ENCODE measurements at places on chromosomes 12 and 14.

DNA sequence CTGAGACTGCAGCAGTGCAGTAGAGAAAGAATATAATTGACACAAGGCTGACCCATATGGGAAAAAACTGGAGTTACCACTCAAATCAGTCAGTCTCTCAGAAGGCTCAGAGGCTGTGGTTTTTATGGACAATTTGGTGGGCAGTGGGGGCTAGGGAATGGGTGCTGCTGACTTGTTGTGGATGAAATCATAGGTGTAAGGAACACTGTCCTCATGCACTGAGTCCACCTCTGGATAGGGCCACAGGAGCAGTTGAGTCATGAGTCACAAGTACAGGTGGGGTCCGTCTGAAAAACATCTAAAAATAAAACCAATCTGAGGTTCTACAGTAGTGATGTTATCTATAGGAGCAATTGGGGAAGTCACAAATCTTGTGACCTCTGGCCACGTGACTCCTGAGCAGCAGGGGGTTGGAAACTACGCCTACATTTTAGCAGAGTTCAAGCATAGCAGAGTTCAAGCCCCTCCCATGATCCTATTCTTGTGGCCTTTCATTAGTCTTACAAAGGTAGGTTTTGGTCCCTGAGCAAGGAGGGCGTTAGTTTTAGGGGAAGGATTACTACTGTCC is 18.1 kb upstream of the SGPP1 start:
- DNase-seq: no peak

DNA sequence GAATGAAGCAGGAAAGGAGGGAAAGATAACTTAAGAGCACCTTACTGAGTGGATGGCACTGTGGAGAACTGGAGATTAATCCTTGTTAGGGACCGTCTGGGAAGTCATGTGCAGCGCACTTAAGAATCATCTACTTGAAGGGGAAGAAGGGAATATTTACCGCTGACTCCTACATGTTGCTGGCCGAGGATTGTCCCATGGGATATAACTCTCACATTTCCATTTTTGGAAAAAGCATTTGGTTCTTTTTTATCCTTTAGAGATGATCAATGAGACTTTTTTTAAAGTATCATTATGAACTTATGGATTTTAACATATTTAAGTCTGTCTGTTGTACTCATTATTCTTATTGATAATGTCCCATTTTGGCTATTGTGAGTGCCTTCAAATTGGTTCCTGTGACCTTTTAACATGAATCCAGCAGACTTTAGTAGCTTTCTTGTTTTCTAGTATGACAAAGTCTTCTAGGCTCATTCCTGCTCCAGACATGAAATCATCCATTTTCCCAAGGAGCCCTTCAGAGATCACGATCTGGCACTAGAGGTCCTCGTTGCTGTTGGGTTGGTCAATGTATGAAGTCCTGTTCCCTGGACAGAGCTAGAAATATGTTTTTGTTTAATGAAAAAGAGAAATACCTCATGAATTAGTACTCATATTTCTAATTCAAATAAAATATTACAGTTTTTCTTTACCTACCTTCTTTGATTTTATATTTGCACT is 20.2 kb upstream of the FAM234B start:
- no peak for DNase-seq

GRCh38 chr14:28754209-28754985 is 12.2 kb upstream of the FOXG1 start:
- DNase-seq: peak; percentile 83

GRCh38 chr14:25026476-25027137 is 23.3 kb downstream of the STXBP6 start:
- DNase-seq: no peak

DNA sequence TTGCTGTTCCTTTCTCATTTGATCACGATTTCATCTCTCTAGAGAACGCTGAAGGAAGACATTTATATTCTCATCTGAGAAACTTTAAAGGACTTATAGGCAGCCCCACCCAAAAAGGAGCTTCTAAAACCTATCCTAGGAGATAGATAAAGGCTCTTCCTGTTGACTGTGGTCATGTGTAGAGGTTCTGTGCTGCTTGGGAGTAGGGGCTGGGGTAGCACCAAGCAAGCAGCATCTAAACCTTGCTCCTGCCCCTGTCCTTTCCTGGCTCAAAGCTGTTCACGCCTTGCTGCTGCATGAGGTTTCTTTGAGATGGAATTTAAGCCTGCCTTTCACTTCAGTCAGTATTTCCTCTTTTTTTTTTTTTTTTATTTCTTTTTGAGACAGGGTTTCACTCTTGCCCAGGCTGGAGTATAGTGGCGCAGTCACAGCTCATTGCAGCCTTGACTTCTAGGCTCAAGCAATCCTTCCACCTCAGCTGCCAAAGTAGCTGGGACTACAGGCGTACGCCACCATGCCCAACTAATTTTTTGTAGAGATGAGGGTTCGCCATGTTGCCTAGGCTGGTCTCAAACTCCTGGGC is 41.4 kb downstream of the RAB35 start:
- DNase-seq: no peak

DNA sequence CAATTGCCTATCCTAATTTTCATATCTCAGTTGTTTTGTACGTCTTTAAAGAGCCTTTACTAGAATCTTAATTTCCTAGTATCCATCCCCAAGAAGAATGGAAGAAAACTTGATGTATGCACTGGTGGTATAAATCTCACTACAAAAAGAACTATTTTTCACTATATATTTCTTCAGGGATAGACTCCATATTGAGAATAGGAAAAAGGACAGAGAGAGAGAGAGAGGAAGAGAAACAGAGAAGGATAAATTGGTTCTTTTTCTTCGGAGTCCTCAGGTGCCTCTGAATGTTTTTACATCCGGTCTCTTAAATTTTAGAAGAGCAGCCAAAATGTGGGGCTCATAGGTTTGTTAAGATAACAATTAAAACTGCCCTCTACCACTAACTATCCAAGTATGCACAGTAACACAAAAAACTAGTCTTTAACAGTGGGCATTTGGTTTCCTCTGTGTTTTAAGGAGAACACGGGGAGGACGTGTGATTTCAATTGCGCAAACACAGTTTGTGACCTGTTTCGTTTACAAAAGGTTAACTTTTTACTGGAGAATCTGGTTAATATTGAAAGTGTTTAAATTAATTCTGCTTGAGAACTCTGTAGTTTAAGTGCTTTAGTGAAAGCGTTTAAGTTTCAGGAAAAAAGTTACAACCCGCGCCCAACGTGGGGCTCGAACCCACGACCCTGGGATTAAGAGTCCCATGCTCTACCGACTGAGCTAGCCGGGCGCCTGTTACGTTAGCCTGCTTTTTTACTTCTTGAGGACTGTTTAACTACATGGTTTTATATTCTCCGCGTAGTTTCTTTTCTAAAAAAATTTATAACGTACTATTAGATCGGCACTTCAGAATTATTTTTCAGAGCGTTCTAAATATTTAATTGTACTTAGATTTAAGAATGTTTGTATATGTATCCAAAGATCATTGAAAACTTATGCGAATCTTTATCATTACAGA is 5.1 kb upstream of the PSMA3 start:
- DNase-seq: peak; percentile 79

GRCh38 chr12:53603804-53604203 is 22.4 kb downstream of the ATF7 start:
- DNase-seq: no peak

GRCh38 chr12:123054371-123054770 is 73.9 kb downstream of the ARL6IP4 start:
- DNase-seq: no peak

DNA sequence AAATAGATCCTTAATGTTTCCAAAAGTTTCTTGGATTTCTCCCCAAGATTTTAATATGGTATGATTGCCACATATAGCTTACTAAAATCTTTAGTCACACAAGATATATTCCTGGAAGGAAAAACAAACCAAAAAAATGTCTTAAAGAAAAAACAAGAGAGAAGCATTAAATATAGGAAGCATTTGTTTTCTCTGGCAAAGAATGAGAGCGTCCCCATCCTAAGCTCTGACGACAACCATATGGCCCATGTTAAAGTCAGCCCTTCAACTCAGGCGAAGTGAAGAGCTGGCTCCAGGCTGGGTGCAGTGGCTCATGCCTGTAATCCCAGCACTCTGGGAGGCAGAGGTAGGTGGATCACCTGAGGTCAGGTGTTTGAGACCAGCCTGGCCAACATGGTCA is 35.6 kb downstream of the GCH1 start:
- DNase-seq: peak; percentile 22

DNA sequence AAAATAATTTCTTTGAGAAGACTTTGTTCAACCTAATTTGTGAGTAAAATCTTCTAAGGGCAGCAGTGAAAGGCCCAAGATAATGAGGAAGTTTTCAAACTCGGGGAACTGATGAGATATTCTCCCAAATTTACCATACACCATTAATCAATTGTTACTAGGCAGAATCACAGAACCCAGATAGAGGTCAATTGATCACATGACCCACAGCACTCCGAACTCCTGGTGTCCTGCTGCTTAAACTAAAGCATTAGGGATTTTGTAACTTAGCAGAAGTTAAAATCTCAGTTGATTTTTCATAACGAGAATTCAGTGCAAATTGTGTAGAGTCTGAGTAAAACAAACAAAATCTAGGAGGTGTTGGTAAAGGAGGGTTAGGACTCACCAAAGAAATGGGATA is 207.8 kb downstream of the C12orf42 start:
- no peak for DNase-seq

DNA sequence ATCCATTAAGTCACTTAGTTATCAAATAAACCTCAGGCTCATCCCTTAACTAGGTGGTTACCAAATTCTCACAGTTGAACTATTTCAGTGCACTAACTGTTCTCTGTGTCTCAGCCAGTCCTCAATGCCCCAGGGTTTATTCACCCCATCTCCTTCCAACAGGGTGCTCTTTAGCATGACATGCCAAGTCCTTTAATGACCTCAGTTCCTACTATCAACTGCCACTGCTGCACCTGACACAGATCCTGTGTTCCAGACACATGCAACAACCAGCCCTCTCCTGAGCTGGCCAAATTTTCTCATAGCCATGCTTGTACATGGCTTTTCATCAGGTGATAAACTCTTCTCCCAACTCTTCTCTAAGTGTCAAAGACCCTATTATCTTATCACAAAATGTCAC is 80.0 kb downstream of the ATXN2 start:
- DNase-seq: no peak

GRCh38 chr12:34297126-34297789 is 275.0 kb downstream of the ALG10 start:
- no peak for DNase-seq

DNA sequence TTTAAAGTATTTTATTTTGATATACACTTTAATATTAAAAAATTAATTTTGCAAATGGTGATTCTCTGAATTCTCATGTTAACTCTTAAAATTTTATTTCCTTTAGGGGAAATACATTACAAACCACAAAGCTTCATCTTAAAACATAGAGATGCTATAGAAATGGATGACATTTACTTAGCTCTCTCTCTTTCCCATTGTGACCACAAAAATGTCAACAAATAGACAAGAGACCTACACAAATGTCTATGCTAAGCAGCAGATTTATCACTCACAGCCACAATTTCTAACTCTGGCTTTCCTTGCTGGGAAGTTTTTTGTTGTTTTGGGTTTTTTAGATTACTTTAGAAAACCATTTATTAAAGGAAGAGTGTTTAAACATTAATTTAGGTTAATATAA is 19.9 kb upstream of the PHC1 start:
- DNase-seq: no peak

- DNase-seq: no peak
Measured at GRCh38 chr12:15192720-15193119, 28.5 kb downstream of the RERG start.

- no peak for DNase-seq
Measured at GRCh38 chr12:123931686-123932321, 40.8 kb downstream of the CCDC92 start.

DNA sequence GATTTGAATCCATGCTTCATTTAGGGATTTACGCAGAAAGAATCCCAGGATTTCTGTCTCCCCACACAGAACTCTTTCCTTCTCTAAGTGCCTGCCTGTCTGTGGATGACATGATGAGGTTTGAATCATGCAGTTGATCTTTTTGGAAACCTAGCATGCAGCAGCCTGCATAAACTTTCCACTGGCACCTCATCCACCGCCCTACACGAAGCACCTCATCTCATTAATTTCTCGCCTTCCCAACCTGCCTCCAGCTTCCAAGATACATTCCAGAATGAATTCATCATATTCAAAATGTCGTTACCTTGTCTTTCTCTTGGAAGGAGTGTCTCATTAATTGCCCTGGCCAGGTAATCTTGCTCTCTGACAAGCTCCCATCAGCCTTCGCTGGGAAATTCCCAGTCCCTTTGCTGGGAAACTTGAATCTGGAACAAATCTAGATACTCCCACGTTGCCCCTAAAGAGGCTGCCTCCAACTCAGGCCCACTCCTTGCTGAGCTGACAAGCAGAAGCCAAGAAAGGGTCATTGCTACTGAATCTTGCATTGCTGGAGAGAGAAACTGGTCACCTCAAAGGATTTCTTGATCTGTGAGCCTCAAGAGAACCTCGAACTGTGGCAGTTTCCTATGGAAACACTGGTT is 48.2 kb downstream of the SERPINA3 start:
- no peak for DNase-seq

GRCh38 chr14:81066672-81067071 is 111.3 kb downstream of the TSHR start:
- DNase-seq: peak; percentile 53

DNA sequence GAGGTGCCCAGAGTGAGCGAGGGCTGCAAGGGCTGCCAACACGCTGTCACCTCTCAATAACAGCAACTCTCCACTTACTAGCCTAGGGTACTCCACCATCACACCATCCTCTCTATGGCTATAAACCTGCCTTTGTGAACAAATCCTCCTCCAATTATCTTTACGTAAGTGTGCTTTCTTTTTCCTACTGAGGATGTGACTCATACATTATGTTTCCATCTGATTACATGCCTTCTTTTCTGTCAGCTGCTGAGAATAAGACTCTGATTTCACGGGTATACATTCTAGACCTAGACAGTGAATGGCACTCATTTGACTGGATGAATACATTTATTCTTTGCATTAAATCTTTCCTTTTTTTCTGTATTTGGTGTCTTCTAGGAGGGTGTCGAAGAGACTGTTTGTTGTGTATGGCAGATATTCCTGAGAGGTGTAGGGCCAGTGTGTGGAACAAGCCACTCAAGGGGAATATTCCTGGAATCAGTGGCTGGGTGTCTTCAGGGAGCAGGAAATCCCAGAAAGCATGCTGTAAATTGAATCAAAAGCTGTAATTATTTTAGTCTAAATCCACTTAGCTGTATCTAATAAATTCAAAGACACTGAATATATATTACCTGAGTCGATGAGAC is 327.3 kb upstream of the TMTC1 start:
- no peak for DNase-seq

DNA sequence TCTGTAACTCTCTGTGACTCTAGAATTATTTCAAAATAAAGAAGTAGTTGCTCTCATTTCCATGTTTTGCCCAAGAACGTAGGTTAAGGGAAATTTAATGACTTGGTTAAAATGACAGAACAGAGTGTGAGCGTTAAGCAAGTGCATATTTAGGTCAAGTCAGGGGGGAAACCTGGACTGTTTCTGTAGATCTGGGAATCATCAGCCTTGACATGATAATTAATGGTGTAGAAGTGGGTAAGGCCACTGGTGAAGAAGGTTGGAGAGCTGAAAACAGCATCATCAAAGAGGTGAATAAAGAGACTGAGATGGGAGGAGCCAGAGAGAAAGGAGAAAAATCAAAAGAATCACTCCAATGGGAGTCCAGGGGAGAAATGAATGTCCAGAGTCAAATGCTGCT is 49.4 kb upstream of the STK38L start:
- no peak for DNase-seq

All from NCI-H82 (cell line).